ENCODE measurements at places on chromosomes 7 and 10.

GRCh38 chr7:107068156-107068555 lies 23.7 kb downstream of the PRKAR2B start:
- no peak for DNase-seq

GRCh38 chr10:131653554-131654470 lies 247.0 kb upstream of the PPP2R2D start:
- no peak for DNase-seq

GRCh38 chr10:69502589-69502988 lies 51.3 kb downstream of the TSPAN15 start:
- no peak for DNase-seq

DNA sequence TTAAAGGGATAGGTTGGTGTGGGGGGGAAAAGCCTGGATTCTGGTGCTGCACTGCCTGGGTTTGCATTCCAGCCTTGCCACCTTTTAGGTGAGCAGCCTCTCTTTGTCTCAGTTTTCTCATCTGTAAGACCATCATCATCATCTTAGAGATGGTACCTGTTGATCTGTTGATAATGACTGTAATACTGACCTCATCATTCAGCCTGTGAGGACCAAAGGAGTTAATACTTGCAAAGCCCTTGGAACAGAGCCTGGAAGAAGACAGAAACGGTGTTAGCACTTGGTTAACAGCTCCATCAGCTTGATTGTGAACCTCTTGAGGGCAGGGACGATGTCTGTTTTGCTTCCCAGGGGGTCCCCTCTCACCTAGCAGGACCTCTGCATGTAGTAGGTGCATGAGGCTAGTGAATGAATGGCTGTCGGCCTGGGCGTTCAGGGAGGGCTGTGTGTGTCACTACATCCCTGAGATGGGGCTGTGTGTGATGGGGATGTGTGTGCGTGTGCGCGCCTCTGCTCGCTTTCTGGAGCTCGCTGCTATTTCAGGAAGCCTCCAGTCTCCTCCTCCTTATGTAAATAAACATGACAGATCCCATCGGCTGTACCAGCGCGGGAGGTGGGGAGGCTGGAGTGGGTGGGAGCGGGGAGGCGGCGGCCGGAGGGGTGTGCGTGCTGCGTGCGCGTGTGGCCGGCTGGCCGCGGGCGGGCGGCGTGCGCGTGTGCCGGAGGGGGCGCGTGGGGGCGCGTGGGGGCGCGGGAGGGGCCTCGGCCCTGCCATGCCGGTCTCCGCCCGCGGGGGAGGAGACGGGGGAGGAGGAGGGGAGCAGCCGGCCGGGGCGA lies 61.2 kb downstream of the NEURL1 start:
- no peak for DNase-seq

- DNase-seq, result no peak
Observed at GRCh38 chr7:114865564-114865963, 56.3 kb upstream of the MDFIC start.

DNA sequence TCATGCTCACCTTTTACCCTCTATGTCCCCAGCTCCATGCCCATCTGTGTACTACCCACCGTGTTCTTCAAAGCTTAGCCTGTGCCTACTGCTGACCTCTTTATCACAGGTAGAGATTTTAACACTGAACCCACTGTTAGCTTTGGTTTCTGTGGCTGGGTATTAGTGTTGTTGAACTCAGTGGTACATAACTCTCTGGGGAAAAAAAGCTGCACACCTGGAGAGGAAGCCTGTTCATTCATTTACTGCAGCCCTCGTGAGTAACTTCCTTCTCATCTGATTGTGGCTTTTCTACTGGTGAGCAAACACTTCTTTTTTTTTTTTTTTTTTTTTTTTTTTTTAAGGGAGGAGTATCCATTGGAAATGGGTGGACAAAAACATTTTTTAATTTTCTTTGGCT lies 326.3 kb downstream of the CCSER2 start:
- no peak for DNase-seq

GRCh38 chr7:120733143-120733542 lies 124.8 kb downstream of the TSPAN12 start:
- DNase-seq, result no peak

- DNase-seq, result no peak
Observed at GRCh38 chr10:18424200-18424599, 227.2 kb downstream of the NSUN6 start.

- DNase-seq, result no peak
Observed at GRCh38 chr7:42319631-42320030, 82.6 kb upstream of the GLI3 start.

- DNase-seq, result no peak
Observed at GRCh38 chr7:129366-130221, 62.8 kb upstream of the FAM20C start.

GRCh38 chr10:95327367-95327766 lies 36.6 kb upstream of the PDLIM1 start:
- DNase-seq, result peak; percentile 29

DNA sequence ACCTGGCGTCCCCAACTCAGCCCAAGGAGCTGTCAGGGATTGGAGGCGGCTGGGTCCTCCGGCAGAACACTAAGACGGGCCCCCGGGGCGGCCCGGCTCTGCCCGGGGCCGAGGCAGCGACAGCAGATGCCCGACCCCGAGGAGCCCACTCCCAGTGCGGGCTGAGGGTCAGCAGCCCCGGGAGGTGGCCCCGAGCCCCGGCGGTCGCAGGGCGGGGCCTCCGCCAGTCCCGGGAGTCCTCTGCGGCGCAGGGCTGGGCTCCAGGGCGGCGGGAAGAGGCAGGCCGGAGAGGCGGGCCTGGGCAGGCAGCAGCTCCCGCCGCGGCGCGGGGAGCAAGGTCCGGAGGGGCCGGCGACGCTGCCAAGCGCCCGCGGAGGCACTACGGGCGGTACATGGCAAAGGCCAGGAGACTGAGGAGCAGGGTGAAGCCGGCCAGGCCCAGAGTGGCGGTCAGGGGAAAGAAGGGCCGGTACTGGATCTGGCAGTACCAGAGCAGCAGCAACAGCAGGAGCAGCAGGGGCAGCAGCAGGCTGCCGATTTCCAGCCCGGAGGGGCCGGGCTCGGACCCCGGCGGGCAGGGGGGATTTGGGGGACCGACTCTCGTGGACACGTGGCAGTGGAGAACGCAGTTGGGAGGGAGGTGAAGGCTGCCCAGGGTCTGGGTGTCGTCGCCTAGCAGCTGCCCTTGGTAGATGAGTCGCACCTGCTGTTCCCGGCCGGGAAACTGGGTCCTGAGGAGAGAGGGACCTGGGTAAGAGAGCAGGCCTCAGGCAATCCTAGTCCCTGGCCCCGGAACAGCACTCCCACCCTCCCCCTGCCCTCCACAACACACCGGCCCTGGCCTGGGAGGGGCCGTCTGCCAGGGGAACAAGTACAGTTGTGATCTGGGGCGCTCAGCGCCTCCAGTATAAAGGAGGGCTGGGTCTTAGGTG lies 827 bp upstream of the FASTK start:
- DNase-seq, result no peak

- no peak for DNase-seq
Observed at GRCh38 chr10:59561477-59562121, 148.1 kb downstream of the SLC16A9 start.

DNA sequence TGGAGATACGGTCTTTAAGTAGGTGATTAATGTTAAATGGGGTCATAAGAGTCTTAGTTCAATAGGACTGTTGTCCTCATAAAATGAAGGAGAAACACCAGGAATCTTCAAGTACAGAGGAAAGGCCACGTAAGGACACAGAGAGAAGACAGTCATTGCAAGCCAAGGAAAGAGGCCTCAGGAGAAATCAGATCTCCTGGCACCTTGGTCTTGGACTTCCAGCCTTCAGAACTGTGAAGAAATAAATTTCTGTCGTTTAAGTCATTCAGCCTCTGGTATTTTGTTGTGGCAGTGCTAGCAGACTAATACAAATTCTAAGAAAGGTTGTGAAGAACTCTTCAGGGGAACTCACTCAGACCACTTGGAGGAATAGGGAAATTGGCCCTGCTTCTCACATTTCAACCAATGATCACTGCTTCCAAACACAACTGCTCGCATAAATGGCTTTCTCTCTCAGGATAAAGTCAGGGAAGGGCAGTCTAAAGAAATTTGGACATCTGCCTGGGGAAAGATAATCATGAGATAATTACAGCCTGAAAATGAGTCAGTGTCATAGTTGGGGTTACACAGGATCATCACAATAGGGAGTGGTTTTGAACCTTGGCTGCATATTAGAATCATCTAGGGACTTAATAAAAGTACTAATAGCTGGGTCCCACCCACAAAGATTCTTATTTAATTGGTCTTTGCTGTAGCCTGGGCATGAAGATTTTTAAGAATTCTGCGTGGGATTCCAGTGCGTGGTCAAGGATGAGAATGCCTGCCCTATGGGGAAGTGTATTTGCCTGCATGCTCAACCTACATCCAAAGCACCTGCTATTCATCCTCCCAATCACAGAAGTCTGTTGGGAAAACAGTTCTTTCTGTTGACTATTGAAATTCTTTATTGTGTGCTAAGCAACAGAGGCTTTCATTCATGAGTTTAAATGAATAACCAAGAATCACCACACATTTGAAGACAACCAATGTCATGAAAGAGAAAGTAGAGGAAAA lies 310.6 kb upstream of the PLXDC2 start:
- no peak for DNase-seq

GRCh38 chr7:95180-95862 lies 97.0 kb upstream of the FAM20C start:
- DNase-seq, result no peak

- no peak for DNase-seq
Observed at GRCh38 chr7:13420726-13421125, 568.7 kb downstream of the ETV1 start.

GRCh38 chr7:92397542-92397941 lies 49.7 kb upstream of the GATAD1 start:
- DNase-seq, result no peak

GRCh38 chr10:106182542-106182941 lies 982.0 kb downstream of the SORCS1 start:
- no peak for DNase-seq

DNA sequence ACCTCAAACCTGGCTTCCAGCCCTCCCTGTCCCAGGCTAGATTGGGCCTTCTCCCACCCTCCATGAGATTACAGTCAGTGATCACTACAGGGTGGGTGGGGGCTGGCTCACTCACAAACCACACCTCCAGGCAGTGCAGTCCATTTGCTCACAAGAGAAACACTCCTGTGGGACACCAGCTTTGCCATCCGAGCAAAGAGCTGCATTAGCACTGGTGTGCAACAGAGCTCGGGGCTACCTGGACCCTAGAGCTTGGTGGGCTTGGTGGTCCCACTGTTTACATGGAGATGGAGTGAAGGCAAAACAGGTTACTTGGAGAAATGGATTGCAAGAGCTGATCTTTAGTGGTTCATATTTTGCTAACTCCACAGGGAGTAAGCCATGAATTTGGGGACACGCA lies 451.7 kb upstream of the ZMIZ1 start:
- DNase-seq, result no peak

GRCh38 chr10:102175415-102175814 lies 23.2 kb downstream of the NOLC1 start:
- DNase-seq, result no peak

DNA sequence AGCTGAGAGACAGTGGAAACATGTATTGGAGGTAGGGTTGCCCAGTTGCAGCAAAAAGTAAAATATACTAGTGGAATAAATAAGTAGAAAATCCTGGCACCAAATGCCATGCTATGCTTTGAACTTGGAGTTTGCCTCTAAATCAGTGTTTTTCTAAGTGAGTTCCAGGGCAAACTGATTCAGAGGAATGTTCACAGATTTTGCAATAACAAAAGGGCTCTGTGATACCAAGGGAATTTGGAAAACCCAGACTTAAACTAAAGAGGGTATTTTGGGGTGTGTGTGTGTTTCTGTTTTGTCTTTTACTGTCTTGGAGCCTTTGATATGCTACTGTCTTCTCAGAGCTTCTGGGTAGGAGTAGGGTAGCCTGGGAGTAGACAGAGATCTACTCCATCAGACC lies 39.9 kb downstream of the SLC26A4 start:
- no peak for DNase-seq
